ENCODE measurements at places on chromosomes 13 and 19.

DNA sequence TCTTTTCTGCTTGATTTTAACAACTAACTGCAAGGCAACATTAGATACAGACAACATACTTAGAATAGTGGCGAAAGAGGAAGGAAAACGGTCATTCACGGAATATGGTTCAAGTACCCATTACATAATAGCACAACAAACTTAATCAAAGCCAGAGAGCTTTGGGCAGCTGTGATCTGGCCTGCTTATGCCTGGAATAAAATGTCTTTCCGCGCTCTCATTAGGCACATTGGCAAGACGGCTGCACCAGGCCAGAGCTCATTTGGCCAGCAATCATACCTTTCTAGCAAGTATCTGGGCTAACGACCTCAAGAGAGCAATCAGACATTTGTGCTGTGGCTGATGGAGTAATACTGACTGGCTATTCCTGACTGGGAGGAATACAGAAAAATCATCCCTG, 112.8 kb downstream of the NALCN start:
- DNase-seq = no peak

DNA sequence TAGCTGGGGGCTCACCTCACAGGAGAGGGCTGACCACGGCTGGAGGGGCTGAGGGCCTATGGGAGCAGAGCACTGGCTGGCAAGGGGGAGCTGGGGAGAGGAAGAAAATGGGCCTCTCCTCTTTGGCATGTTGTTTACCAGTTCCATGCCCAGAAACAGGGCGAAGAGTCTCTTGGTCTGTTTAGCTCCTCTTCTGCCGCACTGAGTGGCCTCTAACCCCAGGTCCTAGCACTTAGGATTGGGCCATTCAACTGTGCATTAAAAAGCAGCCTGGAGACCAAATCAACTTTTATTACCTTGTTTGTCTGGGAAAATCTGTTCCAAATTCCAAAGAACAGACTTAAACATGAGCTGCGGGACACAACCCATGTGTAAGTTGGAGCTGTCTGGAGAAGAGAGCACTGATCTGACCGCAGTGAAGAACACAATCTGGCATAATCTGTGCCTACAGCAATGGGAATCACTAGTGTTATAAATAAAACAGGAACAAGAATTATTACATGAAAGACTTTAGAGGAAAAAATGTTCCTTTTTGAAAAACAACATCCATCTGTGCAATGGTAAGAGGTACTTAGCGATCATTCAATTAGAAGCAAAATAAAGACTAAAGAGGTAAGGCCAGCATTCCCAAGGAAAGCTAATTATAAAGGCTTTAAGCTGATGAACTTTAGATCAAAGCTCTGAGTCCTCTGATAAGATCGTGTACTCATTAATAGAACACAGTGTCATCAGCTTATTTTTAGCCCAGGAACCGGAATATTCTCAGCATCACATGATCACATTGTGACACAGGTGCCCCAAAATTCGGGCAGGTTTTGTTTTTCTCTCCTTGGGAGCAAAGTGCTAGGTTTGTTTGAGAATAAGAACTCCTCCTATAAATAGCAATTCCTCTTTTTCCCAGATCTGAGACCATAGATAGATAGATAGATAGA, 243.2 kb downstream of the COL4A1 start:
- no peak for DNase-seq

- DNase-seq = no peak
Observed at GRCh38 chr19:38670921-38671398, 23.5 kb downstream of the ACTN4 start.

GRCh38 chr13:25286308-25286968, 850 bp downstream of the MTMR6 start:
- peak; percentile 55 for DNase-seq

- DNase-seq = no peak
Observed at GRCh38 chr13:79874396-79875360, 393.7 kb downstream of the NDFIP2 start.
